ENCODE measurements at places on chromosomes 12 and 14.

- DNase-seq: no peak
Measured at GRCh38 chr12:67661311-67662021, 12.9 kb downstream of the DYRK2 start.

DNA sequence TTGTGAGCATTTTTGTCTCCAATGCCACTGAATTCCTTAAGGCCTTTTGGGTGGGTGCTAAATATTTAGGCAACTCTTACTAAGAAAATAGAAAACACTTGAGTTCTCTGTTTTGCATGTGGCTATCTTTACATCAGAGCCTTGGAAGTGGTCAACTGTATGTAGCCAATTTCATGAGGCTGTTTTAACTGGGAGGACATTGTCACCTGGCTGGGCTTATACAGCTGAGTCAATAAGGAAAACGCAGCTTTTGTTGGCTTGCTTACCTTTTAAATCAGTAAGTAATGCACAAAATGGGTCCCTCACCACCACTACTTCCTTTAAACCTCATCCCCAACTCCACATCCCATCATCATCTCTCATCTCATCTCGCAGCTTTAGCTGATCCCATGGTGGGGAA lies 194.3 kb downstream of the RGS6 start:
- no peak for DNase-seq

DNA sequence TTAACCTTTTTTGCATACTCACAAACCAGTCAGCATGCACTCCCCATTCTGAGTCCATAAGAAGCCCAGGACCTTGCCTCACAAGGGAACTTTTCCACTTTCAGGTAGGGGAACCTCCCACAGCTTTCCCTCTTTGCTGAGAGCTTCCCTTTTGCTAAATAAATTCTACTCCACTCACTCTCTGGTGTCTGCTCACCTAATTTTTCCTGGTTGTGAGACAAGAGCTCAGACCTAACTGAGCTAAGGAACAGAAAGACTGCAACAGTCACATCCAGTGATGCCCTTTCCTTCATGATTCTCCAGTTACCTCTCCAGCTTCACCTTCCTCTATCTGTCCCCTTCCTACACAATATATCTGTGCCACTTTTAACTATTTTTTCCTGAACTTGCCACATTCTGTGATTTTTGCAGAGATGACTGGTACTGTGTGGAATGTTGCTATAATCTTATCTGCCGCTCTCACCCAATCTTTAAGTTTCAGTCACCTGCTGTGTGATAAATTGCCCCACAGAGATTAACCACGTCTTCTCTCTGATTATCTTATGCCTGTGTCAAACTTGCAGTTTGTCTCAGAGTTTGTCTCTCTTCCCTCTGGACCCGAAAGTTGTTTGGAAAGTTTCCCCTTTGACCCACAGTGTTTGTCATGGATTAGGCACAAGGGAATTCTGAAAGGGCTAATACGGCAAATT lies 737.1 kb upstream of the FLRT2 start:
- no peak for DNase-seq

GRCh38 chr12:118119449-118119879 lies 15.7 kb upstream of the VSIG10 start:
- no peak for DNase-seq

DNA sequence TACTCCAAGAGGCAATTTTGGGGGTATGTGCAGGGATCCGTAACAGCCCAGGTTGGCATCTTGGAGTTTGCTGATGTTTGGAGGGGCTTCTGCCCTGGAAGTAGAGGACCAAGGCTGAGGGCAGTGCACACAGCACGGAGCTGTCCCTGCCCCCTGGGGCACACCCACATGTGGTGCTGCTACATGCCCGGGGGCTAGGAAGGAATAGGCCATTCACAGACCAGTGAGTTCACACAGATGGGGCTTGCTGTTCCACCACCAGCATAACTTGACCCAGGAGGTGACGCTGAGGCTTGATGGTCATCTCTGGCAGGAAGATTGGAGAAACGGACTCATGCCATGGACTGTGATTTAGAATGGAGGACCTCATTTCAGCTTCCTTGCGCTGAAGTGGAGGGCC lies 231.1 kb upstream of the FKBP4 start:
- DNase-seq: no peak

DNA sequence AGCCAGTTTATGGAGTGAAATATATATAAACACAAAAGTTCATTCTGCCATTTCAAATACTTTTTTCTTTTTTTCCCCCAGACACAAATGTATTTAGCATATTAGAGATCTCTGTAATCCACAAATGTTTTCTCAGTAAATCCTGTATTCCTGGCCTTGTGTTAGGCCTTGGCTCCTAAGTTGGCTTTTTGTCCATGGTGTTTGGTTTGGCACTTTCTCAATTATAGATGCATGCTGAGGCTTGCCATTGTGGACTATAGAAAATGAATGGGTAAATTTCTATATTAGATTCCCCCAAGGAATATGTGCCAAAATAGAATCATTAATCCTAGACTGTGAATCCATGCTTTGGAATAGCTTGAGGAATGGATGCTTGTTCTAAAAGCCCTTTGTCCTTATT lies 17.0 kb downstream of the RIC8B start:
- DNase-seq: no peak

DNA sequence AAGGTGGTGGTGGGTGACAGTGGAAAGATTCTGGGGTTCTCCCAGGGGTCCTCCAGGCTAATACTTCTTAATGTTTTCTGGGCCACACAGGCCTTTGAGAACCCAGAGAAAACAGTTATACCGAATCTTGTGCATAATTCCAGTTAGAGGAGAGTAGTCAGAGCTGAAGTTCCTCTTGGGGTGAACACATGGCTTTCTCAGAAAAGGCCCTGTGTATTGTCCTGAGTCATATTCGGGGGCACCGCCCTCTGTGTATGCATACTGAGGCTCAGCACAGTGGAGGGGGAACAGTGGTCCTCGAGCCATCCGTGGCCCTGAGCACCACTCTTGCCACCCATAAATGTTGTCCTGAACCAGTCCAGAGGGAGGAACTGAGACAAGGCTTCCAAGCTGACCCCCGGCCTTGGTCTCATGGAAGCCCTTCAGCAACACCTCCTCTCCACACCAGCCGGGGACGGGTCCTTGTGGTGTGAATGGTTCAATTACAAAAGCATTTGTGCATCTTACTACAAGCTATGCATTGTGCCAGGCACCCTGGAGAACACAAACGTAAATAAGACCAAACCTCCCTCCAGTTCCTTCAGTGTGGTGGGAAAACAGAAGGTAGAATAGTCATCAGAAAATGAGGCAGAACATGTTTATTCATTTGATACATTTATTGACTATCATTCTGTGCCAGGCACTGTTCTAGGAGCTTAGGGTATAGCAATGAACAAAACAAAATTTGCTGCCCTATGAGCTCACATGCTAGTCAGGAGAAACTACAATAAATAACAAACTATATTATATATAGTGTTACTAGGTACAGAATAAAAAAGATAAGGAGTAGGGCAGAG lies 9.9 kb downstream of the DHRS2 start:
- no peak for DNase-seq

GRCh38 chr14:70602254-70602653 lies 1.8 kb upstream of the MED6 start:
- no peak for DNase-seq

DNA sequence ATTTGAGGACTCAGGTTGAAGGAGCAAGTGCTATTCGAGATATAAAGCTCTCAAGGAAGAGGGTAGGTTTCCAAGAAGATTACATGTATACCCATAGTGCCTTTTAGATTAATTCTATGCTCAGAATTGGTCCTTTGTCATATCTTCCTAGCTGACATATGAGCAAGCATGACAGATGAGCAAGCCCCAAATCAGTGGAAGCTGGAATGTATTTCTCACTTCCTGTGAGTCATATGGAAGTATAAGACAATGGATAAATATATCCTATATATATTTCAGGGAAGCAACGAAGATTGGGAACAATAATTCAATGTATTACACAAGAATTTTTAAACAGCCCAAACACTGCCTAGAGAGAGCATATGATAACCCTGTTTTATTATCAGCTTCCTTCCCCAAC lies 674.1 kb upstream of the ATXN7L3B start:
- DNase-seq: no peak

- no peak for DNase-seq
Measured at GRCh38 chr12:96249196-96250118, 55.3 kb downstream of the ELK3 start.

DNA sequence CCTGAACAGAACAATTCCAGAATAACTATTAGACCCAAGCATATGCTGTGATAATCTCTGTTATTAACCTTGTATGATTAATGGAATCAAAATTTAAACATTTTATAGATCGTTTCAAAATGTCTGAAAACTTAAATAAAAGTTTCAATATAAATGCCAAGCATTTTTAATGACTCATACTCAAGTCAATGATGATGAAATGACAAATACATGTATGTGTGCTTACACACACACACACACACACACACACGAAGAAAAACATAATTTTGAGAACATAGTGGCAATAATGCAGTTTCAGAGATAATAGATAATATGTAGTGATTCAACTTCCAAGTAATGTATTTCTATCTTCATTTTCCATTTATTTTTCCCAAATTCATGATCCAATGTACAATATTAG lies 384.9 kb upstream of the FOXG1 start:
- DNase-seq: no peak

- DNase-seq: no peak
Measured at GRCh38 chr12:19277711-19278110, 148.2 kb downstream of the PLEKHA5 start.

- DNase-seq: no peak
Measured at GRCh38 chr12:88946372-88946997, 366.2 kb upstream of the KITLG start.

- no peak for DNase-seq
Measured at GRCh38 chr12:1413930-1414329, 180.5 kb downstream of the FBXL14 start.

- DNase-seq: no peak
Measured at GRCh38 chr12:116381744-116382685, 104.5 kb upstream of the MED13L start.

- DNase-seq: no peak
Measured at GRCh38 chr12:6768990-6769389, 2.8 kb downstream of the PTMS start.

DNA sequence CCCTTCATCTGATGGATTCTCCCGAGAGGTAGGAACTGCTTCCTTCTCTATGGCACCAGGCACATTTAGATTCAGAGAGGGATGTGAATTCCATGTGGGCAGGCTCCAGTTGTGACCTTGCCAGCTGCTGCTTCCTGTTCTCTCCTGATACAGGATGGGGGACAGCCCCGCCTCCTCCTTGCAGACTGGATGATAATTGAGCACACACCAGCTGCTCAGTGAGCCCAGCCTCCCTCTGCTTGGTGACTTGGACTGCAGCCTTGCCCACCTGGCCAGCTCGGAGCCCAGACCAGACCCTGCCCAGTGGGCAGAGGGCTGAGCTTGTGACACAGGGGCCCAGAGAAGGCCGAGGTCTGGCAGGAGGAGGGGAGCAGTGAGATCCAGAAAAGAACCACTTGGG lies 90.2 kb downstream of the CALM1 start:
- no peak for DNase-seq

DNA sequence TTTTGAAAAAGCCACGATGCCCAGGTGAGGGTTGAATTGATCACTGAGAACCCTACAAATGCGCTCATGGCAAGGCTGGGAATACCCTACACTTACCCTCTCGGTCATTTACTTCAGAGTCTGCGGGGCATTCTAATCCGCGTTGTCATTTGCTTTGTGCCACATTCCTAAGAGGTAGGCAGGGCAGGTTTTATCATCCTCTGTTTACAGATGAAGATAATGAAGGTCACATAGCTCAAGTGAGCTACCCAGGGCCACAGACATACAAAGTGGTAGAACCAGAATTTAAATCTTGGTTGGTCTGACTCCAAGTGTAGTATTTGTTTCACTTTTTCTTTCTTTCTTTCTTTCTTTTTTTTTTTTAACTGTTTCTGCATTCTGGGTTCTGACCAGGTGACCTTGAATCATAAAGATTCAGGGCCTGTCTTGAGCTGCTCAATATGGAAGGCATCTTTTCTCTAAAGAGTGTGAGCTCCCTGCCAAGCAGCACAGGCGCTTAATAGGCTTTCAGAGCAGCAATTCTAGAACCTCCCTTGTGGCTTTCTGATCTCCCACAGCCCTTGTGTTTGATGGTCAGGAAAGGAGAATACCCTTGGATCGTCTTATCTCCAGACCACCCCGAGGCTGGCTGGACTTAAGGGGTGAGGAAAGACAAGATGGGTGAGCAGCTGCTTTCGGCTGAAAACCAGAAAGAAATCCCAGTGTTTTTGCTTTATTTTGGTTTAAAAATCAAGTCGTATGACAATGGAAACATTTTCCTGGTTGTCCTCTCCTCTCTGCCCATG lies 662 bp upstream of the BATF start:
- DNase-seq: no peak

- DNase-seq: no peak
Measured at GRCh38 chr14:24058260-24058950, 6.6 kb downstream of the CARMIL3 start.

DNA sequence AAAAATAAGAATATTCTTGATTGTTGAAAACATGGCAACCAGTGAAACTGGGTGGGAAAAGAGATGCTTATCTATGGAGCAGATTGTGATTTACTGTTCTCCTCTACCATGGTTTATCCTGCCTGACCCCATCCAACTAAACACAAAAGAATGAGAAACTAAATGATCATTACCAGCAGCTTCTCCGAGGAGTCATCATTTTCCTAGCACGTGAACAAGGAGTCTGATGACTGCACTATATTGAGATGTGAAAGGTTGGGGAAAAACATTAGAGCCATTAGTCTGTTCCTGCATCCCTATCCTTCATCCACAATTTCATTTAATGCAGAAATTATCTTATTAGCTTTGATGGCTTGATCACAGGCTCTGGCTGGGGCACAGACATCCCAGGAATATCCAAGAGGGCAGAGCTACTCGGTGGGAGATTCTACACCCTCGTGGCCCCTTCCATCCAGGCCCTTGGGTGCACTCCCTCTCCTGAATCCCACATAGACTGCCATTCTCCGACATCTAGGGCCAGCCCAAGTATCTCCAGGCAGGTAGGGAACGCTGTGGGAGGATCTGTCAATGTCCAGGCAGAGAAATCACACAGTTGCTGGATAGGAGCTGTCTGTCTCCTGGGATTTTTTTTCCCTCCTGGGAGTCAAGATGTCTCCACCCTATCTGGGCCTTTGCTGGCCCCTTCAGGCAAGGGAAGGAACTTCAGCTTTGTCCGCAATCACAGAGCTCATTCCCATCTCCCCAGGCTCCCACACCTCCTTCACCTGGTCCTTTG lies 43.3 kb upstream of the DHRS4 start:
- DNase-seq: no peak

- no peak for DNase-seq
Measured at GRCh38 chr12:99454539-99455172, 192.9 kb upstream of the GARIN6 start.

DNA sequence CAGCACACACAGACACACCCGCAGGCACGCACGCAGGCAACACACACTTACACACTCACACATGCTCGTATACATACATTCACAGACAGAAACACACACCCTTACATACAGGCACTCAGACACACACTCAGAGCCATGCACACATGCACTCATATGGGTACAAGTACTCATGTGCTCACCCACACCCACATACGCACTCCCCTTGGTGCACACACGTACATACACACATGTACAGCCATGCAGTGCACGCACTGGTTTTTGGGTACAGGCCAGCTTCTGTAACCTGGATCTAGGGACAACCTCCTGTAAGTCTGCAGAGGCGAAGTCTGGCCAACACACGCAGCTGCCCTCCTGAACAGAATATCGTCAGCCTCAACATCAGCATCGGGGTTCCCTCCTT lies 221.3 kb upstream of the RTL1 start:
- DNase-seq: no peak

Data from stimulated activated CD4-positive, alpha-beta T cell treated with anti-CD3 and anti-CD28 coated beads, Interleukin-1b, Interleukin-23, amount 100 ng/mL, for 1 hour (primary cell).